ENCODE measurements at places on chromosomes 7 and 10. TPM values are rescaled to one million over a fixed set of nuclear protein-coding genes. Genes with fewer than 3 reads are reported as not detected.

GRCh38 chr10:78383378-78384048 is 349.9 kb downstream of the RPS24 start:
- peak; percentile 20 for DNase-seq

DNA sequence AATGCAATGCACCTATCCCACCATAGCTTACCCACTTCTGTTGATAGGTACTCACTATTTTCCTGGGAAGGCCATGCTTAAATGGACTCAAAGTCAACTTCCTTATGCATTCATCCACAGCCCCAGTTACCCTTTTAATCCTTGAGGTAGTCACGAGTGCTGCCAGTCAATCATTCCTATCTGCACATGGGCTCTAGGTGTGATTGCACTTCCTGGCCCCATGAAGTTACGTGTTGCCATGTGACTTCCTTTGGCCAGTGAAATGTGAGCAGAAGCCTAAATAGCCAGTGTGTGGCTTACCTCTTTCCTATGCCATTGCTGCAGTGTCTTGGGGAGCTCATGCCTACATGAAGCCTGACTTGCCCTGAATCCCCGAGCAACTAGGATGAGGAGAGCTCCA is 23.5 kb upstream of the EIF5AL1 start:
- DNase-seq, result no peak

DNA sequence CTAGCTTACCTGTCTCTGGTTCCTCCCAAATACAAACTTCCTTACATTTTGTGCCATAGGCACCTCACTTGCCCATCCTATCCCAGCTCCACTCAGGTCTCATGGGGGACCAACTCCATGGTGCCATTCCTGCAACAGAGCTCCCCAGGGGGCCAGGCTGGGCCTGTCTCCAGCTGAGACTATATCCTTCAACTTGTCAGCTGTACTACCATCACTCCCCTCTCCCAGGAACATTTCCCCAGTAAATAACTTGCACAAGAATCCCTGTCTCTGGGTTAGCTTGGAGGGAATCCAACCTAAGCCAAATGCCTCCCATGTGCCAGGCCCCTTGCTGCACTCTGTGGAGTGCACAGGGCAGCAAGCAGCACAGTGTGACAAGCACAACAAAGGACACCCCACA is 33.2 kb downstream of the FRMPD2 start:
- no peak for DNase-seq

DNA sequence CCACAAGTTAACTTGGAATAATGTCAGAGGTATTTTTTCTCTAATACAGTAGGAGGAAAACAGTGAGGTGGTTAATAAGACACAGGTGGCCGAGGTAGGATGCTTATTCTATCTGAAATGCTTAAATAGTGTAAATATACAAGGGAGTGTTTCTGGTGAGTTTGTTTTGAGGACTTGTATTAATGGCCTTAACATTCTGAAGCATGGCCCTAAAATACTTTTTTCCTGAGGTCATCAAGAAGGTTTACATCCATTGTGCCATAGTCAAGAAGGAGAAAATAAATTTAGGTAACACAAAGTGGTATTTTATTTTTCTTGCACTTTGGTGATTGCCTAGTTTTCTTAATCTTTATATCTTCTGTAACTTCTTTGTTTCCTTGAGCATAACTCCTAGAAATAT is 18.8 kb downstream of the GNAI1 start:
- DNase-seq, result peak; percentile 28

GRCh38 chr7:121831351-121831750 is 41.6 kb upstream of the PTPRZ1 start:
- peak; percentile 0 for DNase-seq

- peak; percentile 67 for DNase-seq
Measured at GRCh38 chr7:28052933-28053332, 127.7 kb downstream of the JAZF1 start.

- DNase-seq, result peak; percentile 57
Measured at GRCh38 chr7:127708788-127709187, 56.8 kb downstream of the SND1 start.

DNA sequence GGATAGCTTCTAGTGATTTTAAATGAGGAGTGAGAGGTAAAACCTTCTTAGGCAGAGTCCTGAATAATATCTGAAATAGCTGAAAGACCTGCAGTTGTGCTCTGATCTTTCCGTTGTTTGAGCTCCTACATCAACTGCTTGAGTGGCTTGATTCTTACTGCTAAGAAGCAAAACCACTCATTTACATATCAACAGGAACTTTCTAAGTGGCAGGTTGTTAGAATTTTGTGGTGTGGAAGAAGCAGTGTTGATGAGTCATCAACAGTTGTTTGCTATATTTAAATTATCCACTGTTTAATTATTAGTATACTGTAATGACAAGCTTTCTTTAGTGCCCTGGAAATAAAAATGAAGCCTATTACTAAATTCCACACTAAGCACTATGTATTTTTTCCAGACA is 689.5 kb downstream of the DNAJB9 start:
- DNase-seq, result no peak

DNA sequence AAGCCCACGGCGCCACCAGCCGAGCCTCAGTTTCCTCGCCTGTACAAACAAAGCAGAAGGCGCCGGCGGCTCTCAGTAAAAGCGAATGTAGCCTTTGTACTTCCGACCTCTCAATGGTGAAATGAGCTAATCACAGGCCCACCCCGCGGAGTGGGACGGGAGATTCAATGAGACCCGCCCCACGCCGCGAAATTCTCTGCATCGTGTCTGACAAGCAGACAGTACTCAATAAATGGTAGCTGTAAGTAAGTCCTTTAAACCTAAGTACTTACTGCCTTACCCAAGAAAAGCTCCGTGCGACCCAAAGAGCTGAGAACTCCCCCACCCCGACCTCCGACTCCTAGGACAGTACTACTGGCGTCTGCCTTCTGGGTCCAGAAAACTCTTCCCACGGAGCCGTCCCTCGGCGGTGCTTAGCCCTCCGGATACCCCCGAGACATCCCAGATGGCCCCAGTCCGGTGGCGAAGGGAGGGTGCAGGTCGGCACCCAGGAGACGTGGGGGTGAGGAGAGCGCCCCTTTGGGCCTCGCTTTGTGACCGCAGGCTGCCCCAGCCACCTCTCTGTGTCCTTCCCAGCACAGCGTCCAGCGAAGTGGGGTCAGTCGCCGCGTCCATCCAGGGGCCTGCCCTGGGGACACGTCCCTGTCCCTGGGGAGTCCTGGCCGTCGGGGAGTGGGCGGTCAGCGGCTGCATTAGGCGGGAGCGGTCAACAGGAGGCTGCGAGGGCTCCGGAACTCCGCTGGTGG is 972 bp upstream of the CXCL12 start:
- DNase-seq, result no peak

DNA sequence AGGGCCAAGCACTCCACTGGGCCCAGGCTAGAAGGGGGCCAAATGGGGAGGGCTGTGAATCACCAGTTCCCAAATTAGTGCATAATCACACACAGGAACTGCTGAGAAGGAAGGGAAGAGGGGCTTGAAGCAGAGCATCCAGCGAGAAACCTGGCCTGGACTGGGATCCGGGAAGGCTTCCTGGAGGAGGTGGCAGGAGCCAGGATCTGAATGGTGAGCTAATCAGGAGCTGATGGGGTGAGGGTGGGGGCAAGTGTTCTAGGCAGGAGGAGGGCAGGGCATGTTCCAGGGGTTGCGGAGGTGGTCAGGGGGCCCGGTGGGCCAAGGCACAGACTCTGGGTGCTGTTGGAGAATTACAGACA is 12.6 kb downstream of the PWWP2B start:
- no peak for DNase-seq

DNA sequence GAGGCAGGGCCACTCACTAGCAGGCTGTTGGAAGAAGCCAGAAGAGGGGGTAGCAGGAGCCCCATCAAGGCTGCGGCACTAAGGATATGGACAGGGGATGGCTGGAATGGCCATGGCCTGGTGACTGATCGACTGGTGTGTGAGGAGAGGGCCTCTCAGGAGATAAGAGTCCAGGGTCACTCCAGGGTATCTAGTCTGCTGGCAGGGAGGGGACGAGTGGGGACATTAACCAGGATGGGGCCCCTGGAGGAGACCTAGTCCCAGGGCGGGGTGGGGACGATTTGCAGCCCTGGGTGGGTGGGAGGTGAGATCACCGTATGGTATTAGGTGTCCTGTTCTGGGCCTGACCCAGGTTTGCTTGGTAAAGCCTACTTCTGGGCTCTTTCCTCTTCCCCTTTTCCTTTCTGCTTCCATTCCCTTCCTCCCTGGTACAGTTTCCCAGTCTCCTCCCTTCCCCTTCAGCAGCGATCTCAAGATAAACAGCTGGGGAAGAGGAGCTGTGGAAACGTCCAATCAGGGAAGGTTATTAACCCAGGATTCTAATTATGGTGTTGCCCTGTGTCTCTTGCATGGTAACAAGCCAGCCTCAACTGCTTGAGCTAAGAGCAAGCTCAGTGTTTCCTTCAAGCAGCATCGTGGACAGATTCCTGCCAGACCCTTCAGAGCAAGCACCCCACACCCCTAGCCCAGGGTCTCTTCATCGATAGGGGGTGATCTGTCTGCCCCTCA is 233.2 kb downstream of the RPS24 start:
- DNase-seq, result no peak

DNA sequence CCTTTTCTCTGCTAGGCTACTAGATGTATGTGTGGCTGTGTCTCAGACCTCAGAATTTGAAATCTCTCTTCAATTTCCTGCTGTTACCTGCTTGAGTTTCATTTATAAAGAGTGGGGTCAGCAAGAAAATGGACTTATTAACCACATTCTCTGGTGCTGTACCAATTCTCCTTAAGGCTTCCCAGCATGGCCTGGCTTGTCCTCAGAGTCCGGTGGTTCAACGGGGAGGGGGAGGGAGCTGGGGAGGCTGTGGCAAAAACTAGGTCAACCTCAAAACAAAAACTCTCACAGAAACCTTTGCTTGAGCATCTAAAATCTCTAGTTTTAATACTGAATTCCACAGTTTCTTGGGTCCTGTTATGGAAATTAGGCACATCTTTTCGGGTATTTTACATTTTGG is 389.1 kb upstream of the COBL start:
- DNase-seq, result no peak

DNA sequence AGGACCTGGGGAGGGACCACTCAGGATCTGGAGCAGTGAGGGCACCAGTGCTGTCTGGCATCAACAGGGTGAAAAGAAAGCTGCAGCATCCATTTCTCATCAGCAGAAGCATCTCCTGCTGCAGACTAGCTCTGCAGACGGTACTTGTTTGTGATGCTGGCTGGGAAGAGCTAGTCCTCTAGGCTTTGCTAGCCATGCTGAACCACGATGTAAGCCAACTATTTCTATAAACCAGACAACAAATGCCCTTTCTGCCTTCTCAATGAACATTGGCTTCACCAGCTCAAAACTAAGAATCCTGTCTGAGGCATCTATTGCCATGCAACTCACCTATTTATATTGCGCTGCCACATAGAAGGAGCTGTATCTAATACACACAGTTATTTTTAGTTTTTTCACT is 65.6 kb downstream of the CTTNBP2 start:
- no peak for DNase-seq

GRCh38 chr10:47262606-47263533 is 37.1 kb upstream of the GDF10 start:
- DNase-seq, result peak; percentile 70

GRCh38 chr7:75573477-75574019 is 81.4 kb downstream of the SPDYE5 start:
- no peak for DNase-seq

GRCh38 chr7:37041461-37041860 is 317.2 kb upstream of the AOAH start:
- no peak for DNase-seq

- DNase-seq, result no peak
Measured at GRCh38 chr10:51903675-51904074, 204.3 kb upstream of the CSTF2T start.

DNA sequence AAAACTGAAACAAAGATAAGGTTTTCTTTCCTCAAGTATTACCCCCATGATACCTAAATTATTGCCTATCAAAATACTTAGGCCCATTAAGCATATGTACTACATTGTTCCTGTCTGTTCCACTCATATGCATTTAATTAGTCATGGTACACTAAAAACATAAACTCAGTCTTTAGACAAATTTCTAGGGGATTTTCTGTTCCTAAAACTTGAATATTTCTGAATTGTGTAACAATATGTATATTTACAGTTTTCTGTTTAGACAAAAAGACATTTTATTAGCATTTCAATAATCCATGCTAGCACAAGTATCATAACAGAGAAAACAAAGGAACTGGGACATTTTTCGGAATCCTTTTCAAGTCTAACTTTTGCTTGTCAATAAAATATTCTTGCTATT is 234.2 kb downstream of the CRPPA start:
- DNase-seq, result no peak

DNA sequence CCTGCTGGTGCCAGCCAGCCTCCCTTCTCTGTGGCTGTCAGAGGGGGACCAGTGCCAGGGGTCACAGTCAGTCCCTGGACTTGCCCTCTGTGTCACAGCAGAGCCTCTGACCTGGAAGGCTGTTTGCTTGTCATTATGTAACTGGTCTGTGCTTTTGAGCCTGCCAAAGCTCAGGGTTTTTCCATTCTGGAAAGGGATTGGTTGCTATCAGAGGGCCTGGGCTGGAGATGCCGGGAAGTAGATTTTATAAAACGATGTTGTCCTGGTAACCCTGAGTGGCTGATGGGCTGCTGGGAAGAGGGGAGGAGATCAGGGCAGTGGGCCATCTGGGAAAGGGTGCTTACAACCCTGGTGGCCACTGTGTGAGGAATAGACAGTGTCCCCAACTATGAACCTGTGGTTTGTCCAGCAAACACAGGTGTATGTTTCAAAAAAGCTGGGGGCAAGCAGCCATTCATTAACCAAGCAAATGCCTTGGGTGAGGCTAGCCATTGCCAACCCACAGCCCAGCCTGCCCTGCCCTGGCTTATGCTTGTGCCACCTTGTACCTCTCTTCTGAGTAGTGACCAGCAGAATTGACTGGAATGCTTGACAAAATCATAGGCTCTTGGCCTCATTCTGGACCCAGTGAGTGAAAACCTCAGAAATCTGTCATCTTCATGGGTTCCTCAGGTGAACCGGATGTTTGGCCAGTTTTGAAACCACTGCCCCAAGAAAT is 21.6 kb downstream of the SFTPD start:
- no peak for DNase-seq

The NKX1-2 gene
- 0.07 TPM for total RNA-seq

The ITIH2 gene
- total RNA-seq, result not detected

The C7orf33 gene
- not detected for total RNA-seq

The LMBR1 gene
- 49.2 TPM for total RNA-seq

The TRIM50 gene
- not detected for total RNA-seq

The TAS2R5 gene
- total RNA-seq, result 1.5 TPM

The COMMD3 gene
- total RNA-seq, result 28.0 TPM

The UPP1 gene
- 54.2 TPM for total RNA-seq

The ZNF488 gene
- total RNA-seq, result 1.4 TPM

The FAM237B gene
- total RNA-seq, result not detected

The PNLIPRP2 gene
- not detected for total RNA-seq

The CCDC3 gene
- 25.8 TPM for total RNA-seq

All from astrocyte (in vitro differentiated cells and primary cell).